ENCODE measurements at places on chromosomes 2 and 18.

- DNase-seq = no peak
Observed at GRCh38 chr18:63378919-63379638, 12.1 kb upstream of the KDSR start.

DNA sequence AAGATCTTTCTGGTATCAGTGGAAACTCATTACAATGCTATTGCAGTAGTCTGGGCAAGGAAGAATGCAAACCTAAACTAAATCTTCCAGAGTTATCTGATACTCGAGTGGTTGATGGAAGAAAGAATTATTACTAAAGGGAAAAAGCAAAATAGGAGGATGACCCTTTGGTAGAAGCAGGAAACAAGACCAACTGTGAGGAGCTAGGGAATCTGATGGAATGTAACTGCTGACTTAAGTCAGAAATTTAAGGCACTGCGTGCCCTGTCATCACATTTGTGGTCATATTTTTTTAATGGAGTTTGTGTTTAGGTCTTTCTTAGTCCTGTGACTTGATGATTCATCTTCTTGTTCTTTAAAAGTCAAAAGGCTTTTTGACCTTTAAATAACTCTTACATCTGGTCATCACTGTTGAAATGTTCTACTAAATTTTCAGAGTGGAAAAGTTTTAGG is 36.5 kb upstream of the ARMC9 start:
- DNase-seq = no peak

DNA sequence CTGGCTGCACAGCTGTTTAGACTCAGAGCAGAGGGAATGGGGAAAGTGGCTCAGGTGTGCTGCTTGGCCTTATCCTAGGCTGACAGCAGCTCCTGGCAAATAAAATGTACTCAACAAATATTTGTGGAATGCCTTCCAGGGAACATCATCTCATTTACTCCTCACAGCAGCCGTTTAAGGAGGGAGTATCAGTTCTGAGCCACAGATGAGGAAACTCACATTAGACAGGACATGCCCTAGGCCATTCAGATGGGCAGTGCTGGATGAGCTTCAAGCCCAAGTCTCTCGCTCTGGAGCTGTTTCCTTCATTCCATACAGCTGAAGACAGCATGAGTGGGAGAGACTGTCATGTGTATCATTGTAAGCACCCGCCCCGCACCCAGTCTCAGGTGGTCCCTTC is 129.6 kb upstream of the CNGA3 start:
- no peak for DNase-seq

- DNase-seq = no peak
Observed at GRCh38 chr2:127398239-127398590, 10.4 kb upstream of the MAP3K2 start.

- no peak for DNase-seq
Observed at GRCh38 chr2:112805542-112805941, 21.2 kb upstream of the IL1A start.

DNA sequence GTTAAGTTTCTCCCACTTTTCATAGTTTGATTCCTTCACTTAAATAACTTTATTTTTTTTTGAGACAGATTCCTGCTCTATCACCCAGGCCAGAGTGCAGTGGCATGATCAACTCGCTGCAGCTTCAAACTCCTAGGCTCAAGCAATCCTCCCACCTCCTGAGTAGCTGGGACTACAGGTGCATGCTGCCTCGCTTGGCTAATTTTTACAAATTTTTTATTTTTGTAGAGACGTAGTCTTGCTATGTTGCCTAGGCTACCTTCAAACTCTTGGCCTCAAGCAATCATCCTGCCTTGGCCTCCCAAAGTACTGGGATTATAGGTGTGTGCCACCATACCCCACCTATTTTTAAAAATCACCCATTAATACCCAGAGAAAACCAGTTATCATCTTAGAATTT is 14.2 kb upstream of the WIPF1 start:
- no peak for DNase-seq

DNA sequence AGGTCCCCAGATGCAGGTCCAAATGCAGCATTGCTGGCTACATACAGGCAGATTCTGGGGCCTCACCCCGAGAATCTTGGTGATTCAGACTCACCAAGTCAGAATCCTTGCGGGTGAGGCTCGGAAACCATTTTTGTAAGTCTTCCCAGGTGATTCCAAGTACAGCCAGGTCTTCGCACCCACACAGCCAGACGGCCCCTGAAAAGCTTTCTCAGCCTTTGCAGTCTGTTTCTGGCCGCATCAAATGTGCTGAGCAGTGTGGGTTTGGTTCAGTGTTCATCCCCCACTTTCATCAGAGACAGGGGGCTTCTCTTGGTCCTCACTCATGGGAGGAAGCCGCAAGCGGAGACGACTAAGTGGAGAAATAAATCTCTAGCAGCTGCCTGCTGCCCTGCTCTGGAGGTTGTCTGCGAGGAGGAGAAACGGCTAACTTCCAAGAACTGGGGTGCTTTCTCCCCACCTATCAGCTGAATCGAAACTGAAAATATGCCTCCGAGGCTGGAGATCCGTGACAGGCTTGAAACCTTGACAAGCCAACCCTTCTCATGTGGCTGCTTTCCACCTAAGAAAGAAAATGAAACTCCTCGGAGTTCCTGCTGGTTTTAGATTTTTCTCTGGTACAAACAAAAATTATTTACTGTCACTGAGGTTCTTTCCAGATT is 8.9 kb upstream of the TMEM185B start:
- DNase-seq = peak; percentile 84

GRCh38 chr2:75238670-75239330 is 39.5 kb upstream of the TACR1 start:
- no peak for DNase-seq

DNA sequence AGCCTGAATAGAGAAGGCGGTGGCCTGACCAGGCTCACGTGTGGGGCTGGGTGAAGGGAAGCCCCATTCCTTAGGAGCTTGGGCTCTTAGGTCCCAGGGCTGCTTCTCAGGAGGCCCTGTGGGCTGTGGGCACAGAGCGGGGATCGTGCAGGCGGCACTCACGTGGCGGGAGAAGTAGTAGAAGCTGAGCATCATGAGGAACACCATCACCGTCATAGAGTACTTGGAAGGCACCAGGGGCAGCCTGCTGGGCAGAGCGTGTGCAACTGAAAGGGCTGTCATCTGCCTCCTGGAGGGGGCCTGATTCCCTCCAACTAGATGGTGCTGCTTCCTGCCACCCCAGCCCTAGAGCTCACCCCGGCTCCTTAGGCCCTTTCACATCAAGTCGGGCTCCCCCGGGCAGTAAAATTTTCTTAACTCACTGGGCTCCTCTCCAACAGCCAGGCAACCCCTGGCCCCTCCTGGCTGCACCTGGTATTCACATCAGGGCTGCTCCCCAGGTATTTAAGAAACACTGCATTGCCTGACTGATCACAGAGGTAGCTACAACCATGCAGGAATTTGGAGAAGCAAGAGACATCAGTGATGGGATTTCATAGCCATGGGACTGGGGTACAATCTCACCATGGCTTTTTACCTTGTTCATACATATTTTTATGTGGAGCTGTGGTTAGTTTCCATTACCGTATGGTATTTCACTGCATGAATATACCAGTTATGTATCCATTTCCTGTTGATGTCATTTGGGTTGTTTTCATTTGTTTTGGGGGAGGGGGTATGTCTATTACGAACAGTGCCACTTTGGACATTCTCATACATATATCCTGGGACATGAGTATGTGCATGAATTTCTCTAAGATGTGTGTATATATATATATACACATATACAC is 32.9 kb downstream of the CENPO start:
- DNase-seq = peak; percentile 7

DNA sequence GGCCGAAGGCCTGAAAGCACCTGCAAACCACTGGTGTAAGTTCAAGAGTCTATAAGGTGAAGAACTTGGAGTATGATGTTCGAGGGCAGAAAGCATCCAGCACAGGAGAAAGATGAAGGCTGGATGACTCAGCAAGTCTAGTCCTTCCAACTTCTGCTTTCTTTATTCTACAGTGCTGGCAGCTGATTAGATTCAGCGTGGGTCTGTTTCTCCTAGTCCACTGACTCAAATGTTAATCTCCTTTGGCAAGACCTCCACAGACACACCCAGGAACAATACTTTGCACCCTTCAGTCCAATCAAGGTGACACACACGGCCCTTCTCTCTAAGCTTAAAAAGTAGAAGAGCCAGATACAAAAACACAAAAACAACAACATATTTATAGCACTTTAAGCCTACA is 43.4 kb downstream of the NMS start:
- no peak for DNase-seq

DNA sequence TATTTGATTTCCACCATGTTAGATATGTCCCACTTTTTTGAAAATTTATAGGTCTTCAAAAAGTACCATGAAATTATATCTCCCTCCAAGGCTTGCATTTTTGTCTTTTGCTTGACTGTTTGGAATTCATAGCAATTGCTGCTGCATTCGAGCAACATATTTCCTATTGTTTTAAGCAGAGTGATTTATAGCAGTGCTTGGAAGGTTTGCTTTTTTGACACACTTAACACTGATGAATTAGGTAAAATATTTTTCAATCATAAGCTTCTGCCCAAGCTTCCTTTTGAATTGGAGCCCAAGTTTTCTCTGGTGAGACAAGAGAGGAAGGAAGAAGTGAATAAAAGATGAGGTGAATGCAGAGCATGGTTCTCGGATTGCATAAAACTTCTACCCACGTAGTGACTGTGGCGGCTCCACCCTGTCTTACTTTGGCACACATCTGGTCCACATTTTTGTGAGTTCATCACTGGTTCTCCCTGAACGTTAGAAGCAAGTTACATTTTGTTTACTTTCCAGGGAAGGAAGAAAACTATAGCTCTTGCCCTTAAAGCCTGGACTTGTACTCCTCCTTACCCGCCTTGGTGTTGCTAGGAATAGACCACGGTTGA is 667.0 kb downstream of the TSN start:
- DNase-seq = no peak

DNA sequence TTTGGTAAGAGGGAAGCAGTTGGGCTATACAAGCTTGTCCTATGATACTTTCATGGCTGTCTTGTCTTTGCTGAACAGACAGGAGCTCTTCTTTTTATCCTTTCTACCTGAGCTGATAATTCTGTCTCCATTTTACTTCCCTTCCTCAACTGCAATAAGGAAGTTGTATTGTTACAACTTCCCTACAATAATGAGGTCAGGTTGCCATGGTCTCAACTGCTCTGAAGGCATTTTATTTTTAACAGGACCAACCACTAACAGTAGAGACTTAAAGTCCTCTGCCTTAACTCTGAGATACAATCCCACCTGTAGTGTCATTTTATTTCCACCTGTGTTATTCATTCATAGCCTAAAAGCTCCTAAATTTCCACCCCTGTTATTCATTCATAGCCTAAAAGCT is 118.6 kb upstream of the PGAP1 start:
- no peak for DNase-seq

DNA sequence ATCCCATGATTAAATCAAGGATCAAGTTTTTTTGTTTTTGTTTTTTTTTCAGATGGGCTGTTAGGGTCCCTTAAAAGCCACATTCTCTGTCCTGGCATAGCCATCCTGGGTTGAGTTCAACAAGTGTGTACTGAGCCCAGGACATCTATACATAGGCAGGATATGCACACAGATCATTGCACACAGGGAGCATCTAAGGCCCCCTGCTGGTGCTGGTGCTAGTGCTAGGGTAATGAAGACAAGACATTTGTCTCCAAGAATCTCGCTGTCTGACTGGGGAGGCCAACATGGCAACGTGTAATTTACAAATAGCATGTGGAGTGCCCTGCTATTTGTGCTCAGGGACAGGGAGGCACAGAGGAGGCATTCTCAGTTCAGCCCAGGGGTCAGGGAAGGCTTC is 124.5 kb downstream of the VAPA start:
- no peak for DNase-seq

DNA sequence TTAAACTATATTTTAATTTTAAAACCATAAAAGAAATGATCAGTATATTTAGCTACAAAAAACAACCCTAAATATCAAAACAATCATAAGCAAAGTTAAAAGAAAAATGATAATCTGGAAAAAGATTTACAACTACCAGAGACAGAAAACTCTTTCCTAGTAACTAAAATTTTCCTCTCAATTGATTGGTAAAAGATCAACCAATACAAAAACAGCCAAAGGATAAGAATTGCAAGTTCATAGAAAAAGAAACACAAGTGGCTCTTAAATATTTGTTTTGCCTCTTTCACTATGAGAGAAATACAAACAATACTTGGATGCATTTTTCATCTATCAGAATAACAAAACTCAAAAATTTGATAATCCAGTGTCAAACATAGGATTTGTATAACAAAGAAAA is 101.8 kb upstream of the ZC3H15 start:
- no peak for DNase-seq

DNA sequence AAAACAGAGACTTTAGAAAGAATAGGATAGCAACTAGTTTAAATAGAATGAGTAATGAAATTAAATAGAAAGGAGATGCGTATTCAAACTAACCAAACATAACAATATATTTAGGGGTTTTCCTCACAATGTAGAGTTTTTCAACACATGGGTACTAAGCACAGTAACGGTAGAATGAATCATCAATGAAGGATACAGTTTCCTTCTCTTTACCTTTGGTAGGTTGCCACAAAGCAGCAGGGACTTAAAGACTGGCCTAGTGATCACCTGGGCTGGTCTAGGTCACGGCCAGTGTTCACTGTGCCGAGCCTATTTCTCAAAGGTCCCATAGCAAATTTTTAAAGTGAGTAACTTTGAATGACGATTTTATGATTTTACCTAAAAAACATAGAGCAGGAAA is 311.7 kb downstream of the XIRP2 start:
- DNase-seq = no peak

- no peak for DNase-seq
Observed at GRCh38 chr2:235156055-235156454, 204.2 kb downstream of the SH3BP4 start.

DNA sequence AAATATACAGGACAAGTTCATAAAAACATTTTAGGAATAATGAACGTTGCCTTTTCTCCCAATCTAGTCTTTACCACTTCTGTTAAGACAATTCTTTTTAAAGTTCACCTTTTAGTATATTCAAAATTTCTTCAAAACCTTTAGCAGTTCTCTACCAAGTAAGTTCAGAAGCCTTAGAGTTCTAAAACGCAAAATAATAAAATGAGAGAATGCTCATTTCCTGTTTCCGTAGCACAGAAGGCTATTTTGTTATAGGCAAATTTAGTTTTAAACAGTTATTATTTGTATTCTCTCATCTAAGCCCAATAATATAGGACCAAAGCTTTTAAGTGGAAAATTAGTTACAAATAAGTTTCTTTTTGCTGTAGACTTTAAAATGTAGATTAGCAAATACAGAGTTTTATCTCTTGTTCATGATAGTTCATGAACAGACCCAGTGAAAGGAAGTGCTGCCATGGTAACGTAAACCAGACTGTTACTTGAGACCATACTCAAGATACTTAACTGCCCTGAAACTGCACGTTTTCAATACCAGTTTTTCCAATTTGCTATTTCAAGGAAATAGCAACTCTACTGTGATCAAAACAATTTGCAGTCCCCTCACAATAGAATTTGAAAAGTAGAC is 173.1 kb upstream of the STON1 start:
- DNase-seq = peak; percentile 72

All from CD4-positive, alpha-beta T cell treated with Interleukin-10 for 1 hour (primary cell).